AML-193 (cell line): ENCODE measurements at places on chromosomes 1 and 21.

- DNase-seq = no peak
Observed at GRCh38 chr1:18288722-18289121, 181.1 kb downstream of the IGSF21 start.

DNA sequence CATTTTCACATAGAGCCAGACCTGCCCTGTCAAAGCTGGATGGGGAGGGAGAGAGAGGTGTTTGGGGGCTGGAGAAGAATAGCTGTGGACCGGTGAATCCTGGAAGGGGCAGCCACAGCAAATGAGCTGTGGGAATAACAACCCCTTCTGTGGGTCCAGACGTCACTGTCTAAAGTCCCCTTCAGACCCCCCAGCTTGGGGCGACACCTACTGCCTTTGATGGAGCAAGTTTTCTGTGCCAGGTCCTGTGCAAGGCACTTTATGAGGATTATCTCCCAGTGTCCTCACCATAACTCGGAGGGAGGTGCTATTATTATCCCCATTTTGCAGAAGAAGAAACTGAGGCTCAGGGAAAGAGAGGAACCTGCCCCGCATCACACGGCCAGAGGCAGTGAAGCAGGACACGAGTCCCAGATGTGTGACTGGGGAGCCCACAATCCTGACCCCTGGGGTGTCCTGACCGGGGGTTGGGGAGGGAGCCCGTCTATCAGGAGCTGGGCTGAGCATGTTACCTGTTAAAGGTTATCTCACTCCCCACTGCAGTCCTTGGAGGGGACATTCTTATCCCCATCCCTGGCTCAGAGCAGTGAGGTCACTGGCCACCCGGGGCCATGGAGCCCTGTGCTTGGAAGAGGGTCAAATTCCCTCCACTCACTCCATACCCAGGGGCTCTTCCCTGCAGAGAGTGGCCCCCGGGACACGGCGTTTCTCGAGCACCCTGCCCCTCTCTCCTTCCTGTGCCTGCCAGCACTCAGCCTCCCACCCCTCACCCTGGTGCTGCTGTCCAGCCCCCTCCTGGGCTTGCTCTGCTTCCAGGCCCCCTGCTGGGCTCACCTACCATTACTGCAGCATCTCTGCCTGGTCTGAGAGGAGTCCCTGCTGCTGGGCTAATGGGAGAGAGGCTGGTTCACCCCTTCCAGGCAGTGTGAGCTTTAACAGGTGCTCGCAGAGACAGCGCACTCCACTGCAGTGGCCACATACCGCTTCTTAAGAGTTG is 132.9 kb downstream of the PTPRU start:
- DNase-seq = no peak

DNA sequence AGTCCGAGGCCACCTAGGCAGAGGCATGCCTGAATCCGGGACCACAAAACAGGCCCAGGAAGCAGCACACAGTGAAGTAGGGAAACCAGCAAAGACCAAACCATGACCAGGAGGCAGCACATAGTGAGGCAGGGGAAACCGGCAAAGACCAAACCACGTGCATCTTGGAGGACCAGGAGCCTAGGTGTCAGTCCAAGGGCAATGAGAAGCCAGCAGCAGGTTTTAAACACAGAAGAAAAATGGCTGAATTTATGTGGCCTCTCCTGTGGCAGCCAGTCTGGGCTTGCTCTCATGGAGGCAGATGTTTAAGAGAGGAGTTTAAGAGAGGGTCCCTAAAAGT is 42.5 kb downstream of the NPHP4 start:
- no peak for DNase-seq

GRCh38 chr1:116359060-116359830 is 13.8 kb upstream of the ATP1A1 start:
- DNase-seq = no peak

- DNase-seq = no peak
Observed at GRCh38 chr1:39076127-39076798, 50.1 kb downstream of the NDUFS5 start.

- DNase-seq = no peak
Observed at GRCh38 chr1:30242168-30242567, 481.2 kb downstream of the MATN1 start.

DNA sequence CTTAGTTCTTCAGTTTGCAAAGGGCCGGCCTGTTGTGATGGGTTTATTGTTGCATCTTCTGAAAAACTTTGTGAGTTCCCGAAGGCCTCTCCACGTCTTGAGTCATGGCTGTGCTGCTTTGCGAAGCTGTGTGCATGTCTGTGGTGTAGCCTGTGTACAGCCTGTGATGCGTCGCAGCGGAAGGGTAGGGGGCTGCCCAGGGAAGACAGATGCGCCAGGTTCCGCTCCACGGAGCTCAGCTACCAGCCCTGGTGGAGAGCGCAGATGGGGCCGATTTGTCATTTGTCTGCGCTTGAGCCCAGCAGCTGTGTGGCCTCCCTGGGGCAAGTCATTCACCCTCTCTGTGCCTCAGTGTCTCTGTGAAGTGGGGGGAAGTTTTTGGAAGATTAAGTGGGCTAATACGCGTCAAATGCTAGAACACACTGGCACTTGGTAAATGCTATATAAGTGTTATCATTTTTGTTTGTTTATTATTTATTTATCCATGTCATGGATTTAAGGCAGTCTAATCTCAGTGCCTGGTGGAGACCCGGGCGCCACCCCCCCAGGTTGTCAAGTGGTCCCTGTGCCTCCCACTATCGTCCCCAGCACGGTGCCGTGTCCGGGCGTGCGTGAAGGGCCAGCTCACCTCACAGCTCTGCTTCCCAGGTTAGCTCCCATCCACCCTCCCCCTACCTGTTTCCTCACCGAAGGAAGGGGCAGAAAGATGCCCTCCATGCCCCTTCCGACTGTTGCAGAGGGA is 8.4 kb downstream of the PDE9A start:
- DNase-seq = no peak

GRCh38 chr1:74437035-74437434 is 75.4 kb downstream of the LRRC53 start:
- DNase-seq = no peak

- DNase-seq = no peak
Observed at GRCh38 chr1:232096751-232097150, 470.2 kb downstream of the DISC1 start.

DNA sequence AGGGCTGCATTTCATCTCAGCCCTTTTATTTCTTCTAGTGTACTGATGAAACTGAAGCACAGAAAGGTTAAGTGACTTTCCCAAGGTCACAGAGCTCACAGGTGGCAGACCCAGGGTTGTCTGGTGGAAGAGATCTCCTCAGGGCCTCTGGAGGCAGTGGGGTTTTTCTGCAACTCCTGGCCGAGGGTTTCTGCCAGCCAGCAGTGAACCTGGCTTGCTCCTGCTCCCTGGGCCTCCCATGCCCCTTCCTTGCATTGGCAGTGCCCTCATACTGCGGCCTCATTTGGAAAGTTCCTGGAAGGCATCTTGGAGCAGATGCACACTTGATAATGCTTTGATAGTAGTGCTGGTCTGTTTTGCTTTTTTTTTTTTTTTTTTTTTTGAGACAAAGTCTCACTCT is 7.7 kb downstream of the GALNT2 start:
- no peak for DNase-seq

DNA sequence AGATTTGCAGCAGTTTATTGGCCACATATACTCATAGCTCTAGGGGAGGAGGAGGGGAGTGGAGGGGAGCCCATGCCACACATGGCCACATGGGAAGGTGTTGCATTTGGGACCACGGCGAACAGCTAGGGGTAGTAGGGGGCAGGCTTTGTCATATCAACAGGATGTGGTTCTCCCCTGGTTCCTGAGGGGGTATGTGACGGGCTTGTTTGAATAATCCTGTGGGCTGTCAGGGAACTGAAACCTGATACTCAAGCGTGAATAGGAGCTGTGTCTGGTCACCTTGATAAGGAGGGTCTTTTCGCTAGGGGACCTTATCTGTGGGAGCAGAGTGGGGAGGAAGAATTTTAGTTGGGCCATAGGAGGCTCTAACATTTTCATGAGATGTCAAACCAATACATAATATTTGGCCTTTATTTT is 264.7 kb downstream of the CTH start:
- DNase-seq = no peak

DNA sequence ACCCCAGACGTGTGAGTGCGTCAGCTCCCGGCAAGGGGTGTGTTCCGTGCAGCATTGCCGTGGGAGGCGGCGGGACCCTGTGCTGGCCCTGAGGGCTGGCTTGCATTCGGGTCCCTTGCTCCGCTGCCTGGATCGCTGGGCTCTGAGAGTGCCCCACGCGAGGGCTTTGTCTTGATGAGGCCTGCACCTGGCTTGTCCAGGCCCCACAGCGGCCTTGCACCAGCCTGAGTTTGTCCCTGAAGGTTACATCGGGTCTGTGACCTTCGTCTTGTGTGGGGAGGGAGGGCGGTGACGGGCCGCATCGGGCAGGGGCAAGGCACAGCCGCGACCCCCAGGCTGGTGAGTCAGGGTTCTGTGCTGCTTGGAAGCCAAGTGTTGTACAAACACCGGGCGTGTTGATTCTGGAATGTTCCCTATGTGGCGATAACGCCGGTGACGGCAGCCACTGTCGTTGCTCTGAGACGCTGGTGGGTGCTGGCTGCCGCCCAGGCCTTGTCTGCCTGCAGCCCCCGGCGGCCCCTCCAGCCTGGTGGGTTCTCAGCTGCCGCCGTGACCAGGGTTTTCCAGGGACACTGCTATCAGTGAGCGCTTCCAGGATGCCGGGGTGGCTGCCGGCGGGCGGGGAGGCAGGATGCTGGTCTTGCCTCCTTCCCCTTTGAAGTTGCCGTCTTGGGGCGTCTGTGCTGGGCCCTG is 42.9 kb downstream of the SLX9 start:
- no peak for DNase-seq

DNA sequence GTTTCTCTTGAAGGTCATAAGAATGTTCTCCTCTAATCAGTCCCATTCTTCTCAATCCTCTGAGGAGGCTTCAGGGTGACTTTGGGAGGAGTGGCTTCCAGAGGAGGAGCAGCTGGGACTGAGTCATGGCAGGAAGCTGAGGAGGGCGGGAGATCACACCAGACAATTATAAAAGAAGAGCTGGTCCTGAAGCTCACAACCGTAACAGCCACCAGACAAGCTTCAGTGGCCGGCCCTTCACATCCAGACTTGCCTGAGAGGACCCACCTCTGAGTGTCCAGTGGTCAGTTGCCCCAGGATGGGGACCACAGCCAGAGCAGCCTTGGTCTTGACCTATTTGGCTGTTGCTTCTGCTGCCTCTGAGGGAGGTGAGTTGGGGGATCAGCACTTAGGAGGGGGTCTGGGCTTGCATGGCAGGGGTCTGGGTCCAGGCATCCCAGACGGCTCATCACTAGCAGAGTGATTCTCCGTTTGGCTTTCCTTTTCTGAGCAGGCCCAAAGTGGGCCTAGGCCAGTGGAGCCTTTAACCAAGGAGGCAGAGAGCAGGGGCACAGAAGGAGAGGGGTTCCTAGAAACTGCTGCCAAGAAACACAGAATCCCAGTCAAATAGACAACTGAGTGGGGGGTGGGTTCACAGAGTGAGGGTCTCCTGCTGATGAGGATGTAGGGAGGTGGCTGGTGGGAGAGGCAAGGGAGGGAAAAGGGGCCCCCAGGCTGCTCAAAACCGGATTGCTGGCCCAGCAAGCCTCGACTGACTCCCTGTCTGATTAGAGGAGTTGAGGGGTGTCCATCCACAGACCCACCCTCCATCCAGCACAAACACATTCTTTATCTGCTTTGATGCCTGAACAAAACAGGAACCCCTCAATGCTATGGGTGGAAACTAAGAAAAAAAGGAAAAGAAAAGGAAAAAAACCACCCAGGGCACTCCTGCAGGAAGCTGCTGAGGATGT is at the start of gene ECM1:
TSS of gene ECM1 (plus strand) at position 198 of the 953 bp plus-strand sequence. CDS start at position 299, 101 bp downstream.
- no peak for DNase-seq

DNA sequence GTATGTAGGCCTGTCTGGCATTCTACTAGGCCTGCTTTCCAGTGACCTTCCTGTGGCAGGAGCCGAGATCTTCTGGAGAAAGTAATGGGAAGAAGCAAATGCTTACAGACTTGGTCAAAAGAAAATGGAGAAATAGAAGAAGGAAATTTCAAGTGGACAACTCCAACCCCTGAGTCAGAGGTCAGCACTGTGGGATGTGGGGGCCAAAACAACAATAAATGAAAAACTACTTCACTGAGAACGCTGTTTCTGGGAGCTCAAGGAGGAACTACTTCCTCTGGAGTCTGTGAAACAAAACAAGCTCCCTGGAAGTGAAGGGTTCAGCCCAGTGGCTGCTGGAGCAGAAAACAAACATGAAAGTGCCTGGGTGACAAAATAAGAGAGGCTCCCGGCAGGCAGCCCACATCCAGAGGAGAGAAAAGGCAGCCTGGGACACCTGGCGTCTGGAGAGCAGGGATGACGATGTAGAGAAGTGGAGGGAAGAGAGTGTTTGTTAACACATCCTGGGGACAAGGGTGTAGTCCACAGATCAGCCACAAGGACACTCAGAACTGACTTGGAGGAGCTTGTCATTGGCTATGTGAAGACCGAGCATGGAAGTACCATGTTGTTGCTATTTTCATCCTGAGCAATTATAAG is 355.2 kb downstream of the SMYD3 start:
- DNase-seq = no peak

DNA sequence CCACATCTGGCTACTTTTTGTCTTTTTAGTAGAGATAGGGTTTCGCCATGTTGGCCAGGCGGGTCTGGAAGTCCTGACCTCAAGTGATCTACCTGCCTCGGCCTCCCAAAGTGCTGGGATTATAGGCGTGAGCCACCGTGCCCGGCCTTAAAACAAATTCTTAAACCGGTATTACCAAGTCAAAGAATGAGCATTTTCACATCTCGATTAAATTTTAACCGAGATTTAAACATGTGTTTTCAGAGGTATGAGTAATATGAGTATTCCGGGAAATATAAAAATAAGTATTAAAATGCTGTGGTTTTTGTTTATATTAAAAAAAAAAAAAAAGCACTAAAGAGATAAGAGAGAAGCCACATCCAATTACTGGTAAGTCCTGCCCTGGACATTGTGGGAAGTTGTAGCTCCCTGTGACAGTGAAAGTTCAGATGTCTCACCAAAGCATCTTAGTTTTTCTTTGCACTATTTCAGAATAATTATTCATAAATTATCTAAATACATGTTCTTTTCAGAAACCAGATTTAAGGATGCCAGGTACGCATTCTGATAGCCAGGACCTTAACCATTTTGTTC is 24.9 kb downstream of the ZNF281 start:
- no peak for DNase-seq

GRCh38 chr1:39538531-39539251 is 37.9 kb downstream of the PABPC4 start:
- DNase-seq = no peak

GRCh38 chr1:31706384-31707058 is 2.7 kb upstream of the COL16A1 start:
- no peak for DNase-seq

GRCh38 chr1:10193288-10193687 is 17.1 kb upstream of the KIF1B start:
- no peak for DNase-seq

- DNase-seq = peak; percentile 46
Observed at GRCh38 chr1:31297277-31298247, 730 bp downstream of the ZCCHC17 start.

DNA sequence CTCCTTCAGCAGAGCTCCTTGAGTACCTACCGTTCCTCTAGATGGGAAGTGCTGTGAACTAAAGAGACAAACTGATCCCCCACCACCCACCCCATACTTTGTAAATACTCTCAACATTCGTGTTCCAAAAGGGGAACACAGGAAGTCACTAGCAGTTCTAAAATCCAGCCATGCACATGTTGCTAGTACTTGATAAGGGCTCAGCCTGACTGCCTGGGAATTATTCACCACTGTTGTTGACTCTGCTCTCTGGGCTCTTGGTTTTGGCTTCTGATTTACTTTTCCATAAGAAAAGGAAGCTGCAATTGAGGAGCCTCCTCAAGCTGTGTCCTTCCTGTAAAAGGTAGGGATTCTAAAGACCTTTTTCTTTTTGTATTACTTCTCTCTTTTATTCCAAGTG is 67.5 kb downstream of the IVNS1ABP start:
- no peak for DNase-seq

GRCh38 chr1:103459346-103459745 is 66.2 kb upstream of the RNPC3 start:
- DNase-seq = no peak

- DNase-seq = no peak
Observed at GRCh38 chr1:175034775-175035174, 11.6 kb upstream of the MRPS14 start.
